ENCODE measurements at places on chromosomes 1 and 21.

DNA sequence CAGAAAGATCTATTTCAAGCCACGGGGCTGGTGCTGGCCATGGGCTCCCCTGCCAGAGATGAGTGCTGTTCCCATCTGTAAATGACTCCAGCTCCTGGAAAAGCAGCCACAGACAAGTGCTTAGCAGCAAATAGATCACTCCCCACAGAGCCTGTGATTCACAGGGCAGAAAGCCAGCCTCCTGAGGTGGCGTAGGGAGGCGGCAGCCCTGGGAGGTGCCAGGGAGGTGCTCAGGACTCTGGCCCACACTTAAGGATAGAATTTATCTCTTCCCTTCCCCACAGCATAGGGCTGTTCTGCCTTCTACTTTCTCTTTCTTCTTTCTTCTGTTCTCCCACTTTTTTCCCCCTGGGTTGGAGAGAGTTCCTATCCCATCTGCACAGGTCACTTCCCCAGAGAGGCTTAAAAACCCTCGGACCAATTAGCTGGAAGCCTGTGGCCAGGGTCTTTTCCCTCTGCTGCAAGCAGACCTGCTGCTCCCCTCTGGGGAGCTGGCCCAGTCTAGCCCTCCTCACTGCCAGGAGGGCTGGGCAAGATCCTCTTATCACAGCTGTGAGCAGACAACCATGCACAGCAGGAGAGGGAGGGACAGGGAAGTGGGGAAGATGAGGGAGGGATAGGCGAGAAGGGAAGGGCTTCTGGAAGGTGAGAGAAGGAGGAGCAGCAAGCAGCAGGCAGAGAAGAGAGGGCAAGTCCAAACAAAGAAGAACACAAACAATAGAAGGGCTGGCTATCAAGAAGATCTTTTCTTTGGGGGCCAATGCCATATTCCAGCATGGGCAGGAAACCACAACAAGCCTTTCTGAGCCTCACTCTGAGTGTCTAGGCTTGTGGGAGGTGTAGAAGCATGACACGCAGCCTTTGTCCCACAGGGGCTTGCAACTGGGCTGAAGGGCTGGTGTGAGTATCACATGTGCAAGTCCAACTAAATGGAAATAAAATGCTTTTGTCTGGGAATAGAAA lies 41.0 kb downstream of the KCND3 start:
- DNase-seq = no peak

DNA sequence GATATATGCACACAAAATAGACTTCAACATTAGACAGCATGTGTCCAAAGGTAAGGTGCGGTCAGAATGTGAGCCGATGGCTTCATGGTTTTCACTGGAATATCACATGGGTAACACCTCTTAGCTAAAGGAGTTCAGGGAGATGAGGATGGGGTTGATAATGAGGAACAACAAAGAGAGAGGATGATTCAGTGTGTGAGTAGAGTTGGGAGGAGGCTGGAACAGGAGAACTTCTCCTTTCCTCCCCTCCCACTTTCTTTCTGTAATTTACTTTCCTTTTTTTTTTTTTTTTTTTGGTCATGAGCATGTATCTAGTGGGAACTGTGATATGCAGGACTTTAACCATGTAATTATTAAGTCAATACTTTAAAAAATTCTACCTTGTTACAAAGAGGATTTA lies 99.4 kb downstream of the FASLG start:
- no peak for DNase-seq

DNA sequence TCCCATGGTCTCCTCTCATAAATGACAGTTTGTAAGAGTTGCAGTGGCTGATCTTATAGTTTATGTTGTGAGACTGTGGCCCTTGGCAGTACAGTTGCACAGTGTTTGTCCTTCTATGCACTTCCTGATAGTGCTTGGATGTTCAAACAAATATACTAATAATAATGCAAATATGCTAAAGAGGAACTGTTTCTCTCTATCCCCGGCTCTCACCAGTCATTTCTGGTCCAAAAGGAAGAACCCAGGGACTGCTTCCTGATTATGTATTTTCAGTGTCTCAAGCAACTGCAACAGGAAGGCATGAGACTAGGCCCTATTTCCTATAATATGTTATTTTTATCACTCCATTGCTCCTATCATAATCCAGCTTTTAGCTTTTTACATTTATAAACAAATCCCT lies 17.0 kb upstream of the SUCO start:
- no peak for DNase-seq

DNA sequence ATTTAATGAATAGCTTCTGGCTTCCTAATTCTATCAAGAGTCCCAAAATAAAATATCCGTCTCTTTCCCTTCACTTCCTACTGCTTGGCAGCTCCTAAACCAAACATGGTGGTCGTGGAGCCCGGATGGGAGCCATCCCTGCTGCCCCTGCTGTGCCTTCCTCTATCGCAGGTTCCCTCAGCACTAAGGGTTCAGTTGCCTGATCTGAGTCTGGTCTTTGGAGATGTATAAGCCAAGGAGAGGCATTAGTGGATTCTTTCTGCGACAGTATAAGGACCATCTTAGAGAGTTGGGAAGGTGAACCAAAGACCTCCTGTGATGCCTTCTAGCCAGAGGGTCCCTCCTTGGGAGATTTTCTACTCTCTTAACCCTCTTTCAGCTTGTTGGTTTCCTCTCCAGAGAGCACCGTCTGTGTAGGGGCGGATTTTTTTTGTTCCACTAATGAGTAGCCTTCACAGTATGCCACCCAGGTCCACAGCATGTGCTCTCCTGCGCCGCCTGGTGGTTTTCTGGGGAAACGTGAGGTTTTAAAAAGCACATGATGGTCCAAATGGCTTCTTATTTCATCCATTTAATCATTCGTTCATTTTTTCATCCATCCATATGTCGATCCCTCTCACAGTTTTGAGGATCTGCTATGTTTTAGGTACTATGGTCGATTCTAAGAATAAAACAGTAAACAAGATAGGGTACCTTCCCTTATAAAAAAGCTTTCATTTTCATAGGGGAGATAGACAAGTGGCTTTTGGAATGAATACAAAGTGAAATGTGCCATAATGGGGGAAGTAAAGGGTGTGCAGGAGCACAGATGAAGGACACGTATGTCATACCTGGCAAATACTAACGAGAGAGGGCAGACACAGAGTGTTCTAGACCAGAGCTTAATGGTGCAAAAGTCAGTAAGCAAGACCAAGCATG lies 71.0 kb downstream of the NFASC start:
- peak; percentile 50 for DNase-seq

DNA sequence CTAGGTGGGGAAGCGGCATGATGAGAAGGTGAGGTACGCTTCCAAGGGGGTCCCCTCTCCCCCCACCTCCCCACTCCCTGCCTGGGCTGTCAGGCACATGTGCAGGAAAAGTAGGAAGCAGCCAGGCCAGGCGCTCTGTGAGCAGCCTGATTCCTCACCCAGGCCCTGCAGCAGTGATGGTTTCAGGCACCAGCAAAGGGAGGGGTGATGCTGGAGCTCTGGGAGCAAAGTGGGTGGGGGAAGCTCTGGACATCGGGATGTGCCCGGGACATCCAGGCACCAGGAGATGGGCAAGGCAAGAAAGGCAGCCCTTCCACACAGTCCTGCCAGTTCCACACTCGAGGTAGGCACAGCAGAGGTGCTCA lies 106.1 kb downstream of the CRYAA start:
- no peak for DNase-seq

- no peak for DNase-seq
These were observed 4.0 kb downstream of the S100A16 start for GRCh38 chr1:153608742-153609584.

GRCh38 chr1:165387505-165387904 lies 31.0 kb upstream of the LMX1A start:
- no peak for DNase-seq

GRCh38 chr1:1917995-1918900 lies 831 bp downstream of the TMEM52 start:
- no peak for DNase-seq

- no peak for DNase-seq
These were observed 17.9 kb downstream of the ETV3L start for GRCh38 chr1:157081707-157082106.

DNA sequence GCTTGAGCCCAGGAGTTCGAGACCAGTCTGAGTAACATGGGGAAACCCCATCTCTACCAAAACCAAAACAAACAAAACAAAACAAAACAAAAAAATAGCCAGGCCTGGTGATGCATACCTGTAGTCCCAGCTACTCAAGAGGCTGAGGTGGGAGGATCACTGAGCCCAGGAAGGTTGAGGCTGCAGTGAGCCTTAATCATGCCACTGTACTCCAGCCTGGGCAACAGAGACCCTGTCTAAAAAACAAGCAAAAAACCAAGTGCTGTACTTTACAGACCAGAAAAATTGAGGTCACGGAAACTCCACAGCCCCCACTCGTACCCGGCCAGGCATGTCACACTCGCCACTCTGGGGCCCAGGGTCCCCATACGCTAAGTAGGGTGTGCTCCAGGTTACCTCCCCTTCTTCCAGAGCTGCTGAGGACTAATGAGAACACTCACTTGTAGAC lies 22.9 kb downstream of the ATP2B4 start:
- no peak for DNase-seq

- DNase-seq = no peak
These were observed 126.1 kb downstream of the LIPI start for GRCh38 chr21:14084701-14085100.

DNA sequence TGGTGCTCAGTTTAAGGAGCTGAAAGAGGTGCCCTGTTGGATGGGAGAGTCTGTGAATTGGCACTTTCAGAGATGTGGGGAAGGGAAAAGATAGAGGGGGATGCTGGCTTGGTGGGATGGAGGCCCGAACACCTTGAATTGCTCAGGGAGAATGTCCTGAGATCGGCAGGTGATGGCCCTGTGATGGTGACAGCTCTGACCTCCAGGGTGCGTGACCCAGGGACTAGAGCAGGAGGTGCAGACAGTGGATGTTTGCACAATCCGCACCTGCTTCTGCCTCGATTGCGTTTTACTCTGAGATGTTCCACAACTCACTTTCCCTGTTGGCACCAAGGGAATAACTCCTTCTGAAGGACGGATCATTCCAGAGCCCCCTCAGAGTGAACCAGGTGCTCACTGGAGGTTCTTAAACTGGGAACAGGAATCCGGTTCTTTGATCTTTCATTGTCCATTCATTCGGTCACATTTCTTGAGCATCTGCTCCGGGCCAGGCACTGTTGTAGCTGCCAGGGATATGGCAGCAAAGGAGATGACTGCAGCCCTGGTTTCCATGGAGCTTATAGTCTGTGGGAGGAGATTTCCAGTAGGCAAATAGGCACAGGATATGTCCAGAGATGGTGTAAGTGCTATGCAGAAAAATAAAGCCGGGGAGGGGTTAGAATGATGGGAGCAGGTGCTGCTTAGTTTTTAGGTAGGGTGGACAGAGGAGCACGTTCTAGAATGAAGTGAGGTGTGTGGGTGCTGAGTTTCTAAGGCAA lies 226.6 kb upstream of the TMEM51 start:
- no peak for DNase-seq

DNA sequence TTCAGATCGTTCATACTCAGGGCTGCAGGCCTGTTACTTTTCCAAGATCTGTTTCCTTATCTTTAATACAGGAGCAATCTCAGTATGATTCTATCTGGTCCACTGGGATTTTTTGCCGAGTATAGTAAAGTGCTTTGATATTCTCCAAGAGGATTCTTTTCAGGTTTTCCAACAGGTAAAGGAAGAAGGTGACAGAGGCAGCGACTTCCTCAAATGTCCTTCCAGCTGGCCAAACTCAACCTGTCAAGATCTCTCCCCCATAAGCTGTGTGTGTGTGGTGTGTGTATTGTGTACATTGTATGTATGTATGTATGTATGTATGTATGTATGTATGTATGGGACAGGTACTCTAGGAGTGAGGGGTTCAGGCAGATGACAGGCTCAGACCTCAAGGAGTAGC lies 1.1 kb downstream of the AKR1A1 start:
- no peak for DNase-seq

- DNase-seq = no peak
These were observed 235.3 kb upstream of the DMRTA2 start for GRCh38 chr1:50658459-50659076.

DNA sequence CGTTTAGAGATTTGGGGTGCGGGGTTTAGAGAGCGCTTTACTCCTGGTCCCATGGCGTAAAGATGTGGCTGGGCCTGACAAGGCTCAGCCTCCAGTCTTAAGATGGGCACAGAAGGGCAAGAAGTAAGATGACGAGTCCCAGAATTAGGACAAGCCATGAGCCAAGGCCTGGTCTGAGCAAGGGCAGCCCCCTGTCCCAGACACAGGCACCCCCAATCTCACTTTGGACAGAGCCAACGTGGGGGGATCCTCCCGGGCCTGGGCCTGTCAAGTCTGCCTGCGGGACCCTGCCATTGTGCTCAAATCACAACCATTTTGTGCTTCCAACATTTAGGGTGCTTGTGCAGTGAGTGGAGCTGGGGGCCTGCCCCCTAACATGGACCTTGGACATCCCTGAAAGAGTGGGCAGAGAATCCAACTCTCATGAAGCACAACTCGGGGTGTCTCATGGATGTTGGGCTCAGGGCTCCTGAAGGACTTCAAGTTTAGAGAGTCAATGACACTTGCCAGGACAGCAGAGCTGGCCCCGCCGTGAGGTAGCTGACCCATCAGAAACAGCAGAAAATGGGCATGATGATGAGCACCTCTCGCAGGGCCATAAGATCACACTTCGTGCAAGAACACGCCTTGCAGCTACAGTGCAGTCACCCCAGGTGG lies 52.6 kb downstream of the KIF21B start:
- DNase-seq = no peak

DNA sequence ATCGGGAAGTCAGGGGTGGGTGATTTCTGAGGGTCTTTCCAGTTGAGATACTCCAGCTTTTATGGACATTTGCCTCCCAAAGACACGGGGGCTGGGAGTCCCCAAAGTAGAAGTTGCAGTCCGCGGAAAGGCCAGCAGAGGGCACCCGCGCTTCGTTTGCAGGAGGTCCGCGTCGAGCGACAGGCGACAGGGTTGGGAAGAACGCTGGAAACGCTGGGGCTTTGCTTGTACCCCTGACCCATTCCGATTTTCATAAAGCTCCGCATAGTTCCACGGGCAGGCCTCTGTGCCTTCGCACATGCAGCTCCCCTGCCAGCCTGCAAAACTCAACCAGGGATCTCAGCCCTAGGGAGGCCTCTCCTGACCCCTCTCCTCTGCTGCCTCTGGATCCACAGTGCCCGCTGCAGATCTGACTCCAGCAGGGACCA lies 44.2 kb upstream of the LAPTM5 start:
- DNase-seq = peak; percentile 45
